ENCODE measurements at places on chromosomes 5 and 9.
A peak's percentile ranks its signal among the peaks of the same experiment; 100 is the strongest.

DNA sequence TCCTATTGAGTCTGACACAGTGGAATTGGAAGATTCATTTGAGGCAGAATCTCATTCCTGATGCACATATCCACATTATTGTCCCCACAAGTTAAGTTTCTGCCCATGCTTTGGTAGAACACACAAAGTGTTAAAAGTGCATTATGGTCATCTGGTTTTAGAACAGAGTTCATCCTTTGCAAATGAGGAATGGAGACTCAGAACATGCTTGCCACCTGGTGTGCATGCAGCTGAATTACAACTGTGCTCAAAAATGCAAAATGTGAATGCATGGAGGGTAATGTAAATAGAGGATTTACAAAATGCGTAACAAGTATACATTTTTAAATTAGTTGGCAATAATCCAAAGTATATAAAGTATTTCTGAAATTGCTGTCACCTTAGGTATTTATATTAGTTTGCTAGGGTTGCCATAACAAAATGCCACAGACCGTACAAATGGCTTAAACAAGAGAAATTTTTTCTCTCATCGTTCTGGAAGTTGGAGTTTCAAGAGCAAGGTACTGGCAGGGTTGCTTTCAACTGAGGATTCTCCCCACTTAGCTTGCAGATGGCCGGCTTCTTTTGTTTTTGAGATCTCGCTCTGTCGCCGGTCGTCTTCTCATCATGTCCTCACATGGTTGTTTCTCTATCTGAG is 671.1 kb downstream of the TAF11L14 start:
- DNase-seq, result peak; percentile 9

GRCh38 chr9:21077781-21078180 is at the start of gene IFNB1:
Gene IFNB1 (minus strand): TSS chr9:21077942. CDS start chr9:21077869, 73 bp downstream.
- no peak for DNase-seq

DNA sequence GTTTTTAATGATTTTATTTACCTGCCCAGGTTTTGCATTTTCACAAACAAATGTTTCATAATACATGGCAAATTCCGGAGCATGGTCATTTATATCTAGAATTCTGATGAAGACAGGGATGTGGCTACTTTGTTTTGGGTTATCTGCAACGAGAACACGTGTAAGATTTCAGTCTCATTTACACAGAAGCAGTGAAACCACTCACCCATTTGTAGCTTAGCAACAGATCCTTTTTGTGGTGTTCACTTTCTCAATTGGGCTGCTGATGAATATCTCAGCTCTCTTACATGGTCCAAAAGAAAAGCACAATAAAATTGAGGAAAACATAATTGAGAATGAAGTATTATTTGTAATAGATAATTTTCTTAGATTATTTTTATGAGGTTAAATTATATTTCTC is 148.6 kb downstream of the CDH9 start:
- DNase-seq, result no peak

GRCh38 chr9:134897584-134898170 is 17.1 kb downstream of the FCN2 start:
- no peak for DNase-seq

DNA sequence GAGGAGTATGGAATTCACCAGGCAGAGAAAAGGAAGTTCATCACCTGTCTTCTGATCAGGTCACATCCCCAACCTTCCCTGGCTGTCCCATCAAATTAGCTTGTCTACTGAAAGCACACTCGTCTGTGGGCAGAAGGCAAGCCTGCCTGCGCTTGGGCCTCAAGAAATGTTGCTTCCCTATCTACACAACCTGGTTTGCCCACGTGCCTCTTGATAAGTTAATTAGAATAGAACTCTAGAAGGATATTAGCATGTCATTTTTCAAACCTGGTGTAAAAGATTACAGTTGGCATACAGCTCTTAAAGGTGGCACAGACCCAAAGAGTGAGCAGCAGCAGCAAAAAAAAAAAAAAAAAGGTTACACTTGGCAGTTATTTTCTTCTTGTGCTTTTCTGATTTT is 5.1 kb downstream of the TTC23L start:
- no peak for DNase-seq

- no peak for DNase-seq
Measured at GRCh38 chr5:164202338-164202737, 696.9 kb downstream of the MAT2B start.

DNA sequence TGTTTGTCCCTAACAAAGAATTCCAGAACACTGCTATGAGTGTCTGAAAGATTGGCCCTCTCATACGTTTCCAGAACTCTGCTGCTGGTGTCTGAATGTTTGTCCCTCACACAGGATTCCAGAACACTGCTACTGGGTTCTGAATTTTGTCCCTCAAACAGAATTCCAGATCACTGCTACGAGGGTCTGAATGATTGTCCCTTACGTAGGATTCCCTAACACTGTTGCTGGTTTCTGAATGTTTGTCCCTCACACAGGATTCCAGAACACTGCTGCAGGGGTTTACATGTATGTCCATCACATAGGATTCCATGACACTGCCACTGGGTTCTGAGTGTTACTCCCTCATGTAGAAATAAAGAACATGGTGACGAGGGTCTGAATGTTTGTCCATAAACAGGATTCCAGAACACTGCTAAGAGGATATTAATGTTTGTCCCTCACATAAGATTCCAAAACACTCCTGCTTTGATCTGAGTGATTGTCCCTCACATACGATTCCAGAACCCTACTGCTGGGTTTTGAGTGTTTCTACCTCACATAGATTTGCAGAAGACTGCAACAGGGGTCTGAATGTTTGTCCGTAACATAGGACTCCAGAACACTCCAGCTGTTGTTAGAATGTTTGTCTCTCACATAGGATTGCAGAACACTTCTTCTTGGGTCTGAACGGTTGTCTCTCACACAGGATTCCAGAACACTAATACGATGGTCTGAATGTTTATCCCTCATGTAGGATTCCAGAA is 214.4 kb downstream of the FOXD4L6 start:
- no peak for DNase-seq

- no peak for DNase-seq
Measured at GRCh38 chr5:61808091-61808490, 476.0 kb downstream of the ZSWIM6 start.

DNA sequence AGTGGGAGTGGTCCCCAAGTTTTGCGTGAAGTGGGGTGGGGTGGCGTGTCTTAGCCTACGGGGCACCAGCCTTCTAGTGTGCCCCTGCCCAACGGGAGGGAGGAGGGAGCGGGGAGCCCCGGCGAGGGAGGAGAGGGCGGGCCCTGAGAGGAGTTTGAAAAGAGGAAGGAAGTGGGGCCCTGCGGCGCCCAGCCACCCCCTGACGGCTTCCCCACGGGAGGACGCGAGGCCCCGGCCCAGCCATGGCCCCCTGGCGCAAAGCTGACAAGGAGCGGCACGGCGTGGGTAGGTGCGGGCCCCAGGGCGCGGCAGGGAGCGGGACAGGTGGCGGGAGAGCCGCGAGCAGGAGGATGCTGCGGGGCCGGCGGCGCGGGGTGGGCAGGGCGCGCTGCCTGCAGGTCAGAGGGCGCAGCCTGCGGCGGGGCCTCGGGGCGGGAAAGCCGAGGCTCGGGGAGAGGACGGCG is at the start of gene DOCK2:
Gene DOCK2 (plus strand): TSS at position 191 of the 464 bp plus-strand sequence. CDS start 52 bp downstream, at position 243.
- DNase-seq, result peak; percentile 69

- DNase-seq, result no peak
Measured at GRCh38 chr9:92564982-92565381, 29.2 kb upstream of the ECM2 start.

GRCh38 chr5:41809128-41809527 is 61.1 kb downstream of the OXCT1 start:
- no peak for DNase-seq

GRCh38 chr9:108041551-108041950 is 552.0 kb upstream of the KLF4 start:
- no peak for DNase-seq

- no peak for DNase-seq
Measured at GRCh38 chr9:2128141-2128540, 113.0 kb downstream of the SMARCA2 start.

- no peak for DNase-seq
Measured at GRCh38 chr5:93545872-93546271, 35.1 kb downstream of the NR2F1-AS1 start.

DNA sequence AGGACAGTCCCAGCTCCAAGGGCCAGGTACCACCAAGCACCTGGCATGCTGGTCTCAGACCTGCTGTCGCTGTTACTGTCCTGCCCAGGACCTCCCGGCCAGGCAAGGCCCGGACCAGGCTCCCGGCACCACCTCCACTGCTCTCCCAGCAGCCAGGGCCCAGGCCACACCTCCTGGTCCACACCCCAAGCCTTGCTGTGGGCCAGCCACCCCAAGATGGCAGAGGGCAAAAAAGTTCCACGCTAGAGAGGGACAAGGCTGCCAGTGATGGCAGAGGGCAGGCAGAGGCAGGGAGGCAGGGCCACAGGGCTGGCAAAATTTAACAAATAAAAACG is 1.1 kb downstream of the DNLZ start:
- DNase-seq, result no peak

DNA sequence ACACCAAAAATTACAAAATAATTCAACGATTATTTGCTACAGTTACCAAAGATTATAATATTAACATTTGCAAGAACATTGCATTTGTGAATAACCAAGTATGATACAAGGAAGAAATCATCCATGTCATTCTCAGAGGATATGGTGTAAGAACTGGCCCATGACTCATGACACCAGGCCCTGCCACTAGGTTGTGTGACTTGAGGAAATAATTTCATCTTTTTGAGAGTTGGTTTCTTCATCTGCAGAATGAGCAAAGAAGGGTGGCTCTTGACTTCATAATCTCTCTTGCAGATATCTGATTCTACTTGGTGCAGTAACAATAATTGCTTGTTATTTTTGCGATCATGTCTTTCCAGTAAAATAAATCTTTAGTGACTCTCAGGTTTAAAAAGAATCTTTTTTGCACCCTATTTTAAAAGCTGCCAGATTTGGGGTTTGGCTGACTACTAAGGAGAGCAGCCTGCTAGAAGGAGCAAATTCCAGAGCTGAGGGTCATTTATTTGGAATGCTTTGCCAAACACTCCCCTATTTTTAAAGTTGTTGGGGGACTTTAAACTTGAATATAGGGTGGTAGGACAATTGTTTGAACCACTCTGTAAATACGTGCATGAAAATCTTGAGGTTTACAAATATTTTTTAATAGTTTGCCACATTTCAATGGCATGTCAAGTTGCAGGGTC is 23.5 kb downstream of the ITGA1 start:
- no peak for DNase-seq

DNA sequence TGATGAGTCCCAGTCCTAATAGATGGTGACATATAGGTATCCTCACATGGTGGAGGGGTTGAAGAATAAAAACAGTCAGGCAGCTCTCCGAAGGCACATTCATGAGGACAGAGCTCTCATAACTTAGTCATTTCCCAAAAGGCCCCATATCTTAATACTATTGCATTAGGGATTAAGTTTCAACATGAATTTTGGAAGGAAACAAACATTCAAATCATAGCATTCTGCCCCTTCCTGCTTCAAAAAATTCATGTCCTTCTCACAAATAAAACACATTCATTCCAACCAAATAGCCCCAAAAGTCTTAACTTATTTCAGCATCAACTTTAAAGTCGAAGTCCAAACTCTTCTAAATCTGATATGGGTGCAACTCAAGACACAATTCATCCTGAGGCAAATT is 277.2 kb upstream of the NR4A3 start:
- DNase-seq, result no peak

DNA sequence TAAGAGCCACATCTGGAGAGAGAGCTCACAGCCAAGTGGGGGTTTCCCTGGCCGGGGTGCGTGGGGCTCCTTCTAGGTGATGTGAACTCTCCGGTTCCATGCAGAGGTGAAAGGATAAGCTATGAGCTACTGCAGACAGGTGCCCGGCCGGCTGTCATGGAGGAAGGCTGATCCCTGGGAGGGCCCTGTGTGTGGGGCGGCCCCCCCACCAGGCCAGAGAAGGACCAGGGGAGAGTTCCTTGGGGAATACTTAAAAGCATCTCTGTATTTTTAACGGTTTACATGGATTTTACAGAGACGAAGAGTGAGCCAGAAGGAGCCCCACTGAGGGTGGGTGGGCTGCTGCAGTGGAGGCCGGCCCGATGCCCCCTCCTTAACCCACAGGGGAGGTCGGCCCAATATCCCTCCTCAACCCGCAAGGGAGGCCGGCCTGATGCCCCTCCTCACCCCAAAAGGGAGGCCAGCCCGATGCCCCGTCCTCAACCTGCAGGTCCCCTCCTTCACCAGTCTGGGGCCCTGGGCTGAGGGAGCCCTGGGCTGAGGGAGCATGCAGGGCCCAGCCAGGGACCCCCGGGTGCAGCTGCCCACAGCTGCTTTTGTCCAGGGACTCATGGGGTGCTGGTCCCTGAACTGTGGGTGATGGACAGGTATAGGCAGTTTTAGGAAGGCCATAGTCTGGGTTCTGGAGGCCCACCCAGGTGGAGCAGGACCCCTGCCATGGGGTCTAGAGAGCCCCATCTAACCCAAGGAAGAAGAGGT is 31.9 kb downstream of the MRPL36 start:
- no peak for DNase-seq

- no peak for DNase-seq
Measured at GRCh38 chr5:97097326-97098230, 44.8 kb downstream of the LIX1 start.

DNA sequence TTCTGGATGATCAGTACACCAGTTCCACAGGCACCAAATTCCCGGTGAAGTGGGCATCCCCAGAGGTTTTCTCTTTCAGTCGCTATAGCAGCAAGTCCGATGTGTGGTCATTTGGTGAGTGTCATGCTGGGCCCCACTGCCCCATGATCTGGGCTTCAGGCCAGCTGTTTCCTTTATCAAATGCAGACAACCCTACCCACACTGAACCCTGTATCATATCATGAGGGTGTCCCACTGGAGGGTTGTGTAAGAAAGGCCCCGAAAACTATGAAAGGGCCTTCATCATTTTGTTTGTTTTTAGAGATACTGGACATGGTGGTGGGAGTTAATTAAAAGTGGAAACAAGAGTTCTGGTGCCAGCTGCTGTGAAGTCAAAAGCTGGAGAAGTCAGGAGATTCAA is 20.0 kb upstream of the CYFIP2 start:
- no peak for DNase-seq

- peak; percentile 48 for DNase-seq
Measured at GRCh38 chr9:15277400-15278090, 29.5 kb downstream of the TTC39B start.

DNA sequence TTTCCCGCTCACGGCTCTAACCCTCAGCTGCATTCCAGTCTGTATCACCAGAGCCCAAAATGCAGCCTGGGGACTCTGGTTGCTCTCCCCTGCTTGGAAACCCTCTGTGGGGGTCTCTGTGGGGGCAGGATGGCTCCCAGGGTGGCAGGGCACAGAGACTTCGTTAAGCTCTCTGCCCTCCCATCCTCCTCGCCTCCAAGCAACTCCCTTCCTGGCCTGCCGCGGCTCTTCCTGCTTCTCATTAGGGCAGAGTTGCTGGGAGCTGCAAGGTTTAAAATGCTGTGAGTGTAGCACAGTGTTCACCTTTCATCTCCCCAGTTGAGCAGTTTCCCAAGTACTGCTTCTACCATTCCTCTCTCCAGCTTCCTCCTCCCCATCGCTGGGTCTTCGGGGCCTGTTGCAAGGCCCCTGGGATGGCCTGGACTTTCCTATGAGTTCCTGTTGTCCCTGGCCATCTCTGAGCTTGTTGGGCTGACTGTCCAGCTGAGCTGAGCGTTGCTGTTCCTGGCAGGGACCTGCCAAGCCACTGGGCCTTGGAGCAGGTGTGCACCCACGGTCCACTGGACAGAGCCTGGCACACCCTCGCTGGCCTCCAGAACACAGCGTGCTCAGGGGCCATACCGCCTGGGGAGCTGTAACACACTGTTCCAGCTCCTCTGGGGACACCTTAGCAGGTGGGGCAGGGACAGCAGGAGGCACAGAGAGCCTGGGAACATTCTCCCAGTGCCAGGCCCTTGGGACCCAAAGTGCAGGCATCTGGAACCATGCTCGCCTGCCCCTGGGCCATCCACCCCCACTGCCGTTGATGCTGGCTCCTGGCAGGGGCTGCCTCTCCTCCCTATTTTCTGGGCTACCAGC is 188.4 kb downstream of the C9orf50 start:
- no peak for DNase-seq

Measured in CD4-positive, alpha-beta T cell treated with Interferon alpha-2 for 1 hour (primary cell).